ENCODE measurements at places on chromosomes 13 and 19.

DNA sequence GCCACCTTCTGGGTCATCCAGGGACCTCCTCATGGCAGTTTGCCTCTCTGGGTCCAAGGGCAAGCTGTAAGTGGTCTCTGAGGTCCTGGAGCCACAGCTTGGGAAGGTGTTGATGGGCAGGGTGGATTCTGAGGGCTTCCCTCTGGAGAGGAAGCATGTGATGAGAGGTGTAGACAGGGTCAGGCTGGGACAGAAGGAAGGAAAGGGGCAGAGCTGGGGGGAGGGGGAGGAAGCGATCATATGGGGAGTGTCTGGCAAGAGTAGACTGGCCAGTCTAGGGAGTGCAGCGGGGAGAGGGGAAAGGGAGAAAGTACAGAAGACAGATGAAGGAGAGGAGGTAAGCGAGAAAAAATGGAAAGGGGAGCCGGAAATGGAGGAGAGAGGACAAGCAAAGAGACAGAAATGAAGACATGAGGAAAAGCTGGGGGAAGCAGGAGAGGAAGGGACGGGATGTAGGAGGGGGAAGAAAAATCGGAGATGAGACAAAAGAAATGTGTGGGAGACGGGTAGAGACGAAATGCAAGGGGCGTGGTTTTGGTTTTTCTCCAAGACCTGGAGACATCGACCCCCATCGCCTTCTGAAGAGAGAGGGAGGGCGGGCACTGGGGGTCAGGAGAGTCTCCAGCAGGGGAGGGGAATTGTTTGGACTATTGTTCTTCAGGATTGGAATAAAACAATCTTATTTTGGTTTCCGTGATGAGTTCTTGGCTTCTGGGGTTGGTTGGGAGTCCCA lies 26.6 kb downstream of the ZSWIM9 start:
- DNase-seq = no peak

- no peak for DNase-seq
Observed at GRCh38 chr19:38185562-38185961, 38.5 kb downstream of the DPF1 start.

DNA sequence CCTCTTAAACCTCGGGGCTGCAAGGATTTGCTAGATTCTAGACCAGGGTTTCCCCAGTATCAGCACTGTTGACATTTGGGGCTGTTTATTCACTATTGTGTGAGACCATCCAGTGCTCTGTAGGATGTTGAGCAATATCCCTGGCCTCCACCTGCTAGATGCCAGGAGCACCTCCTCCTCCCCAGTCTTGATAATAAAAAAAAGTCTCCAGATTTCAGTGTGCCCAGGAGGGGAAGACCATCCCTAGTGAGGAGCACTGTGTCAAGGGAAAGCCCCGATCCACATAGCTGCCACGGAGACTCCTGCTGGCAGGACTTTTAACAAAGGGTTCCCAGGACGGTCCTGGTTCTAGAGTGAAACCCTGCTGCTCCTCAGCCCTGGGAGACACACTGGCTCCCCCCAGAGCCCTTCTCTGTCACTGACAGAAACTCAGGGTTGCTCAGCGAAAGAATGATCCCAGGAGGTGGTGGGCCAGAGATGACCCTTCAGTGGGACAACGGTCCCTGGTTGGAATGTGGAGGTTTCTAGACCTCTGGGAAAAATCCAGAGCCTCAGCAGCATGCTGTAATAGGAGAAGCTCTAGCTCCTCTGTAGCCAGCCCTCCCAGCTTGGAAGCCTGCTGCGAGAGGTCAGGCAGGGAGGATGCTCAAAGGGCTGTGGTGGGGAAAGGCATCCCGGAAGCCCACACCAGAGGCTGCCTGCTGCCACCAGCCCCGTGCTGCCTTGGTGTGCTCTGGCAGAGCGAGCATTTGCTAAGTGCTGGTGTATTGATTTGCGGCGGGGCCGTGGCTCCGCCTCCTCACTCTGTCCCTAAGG lies 20.3 kb downstream of the LYL1 start:
- no peak for DNase-seq

GRCh38 chr19:742540-743075 lies 8.3 kb upstream of the MISP start:
- no peak for DNase-seq

GRCh38 chr19:18216789-18217188 lies 9.4 kb downstream of the PDE4C start:
- DNase-seq = no peak

GRCh38 chr13:74243637-74244526 lies 109.7 kb upstream of the KLF12 start:
- DNase-seq = no peak

Measured in activated CD8-positive, alpha-beta memory T cell treated with anti-CD3 and anti-CD28 coated beads for 1 hour (primary cell).